ENCODE measurements at places on chromosomes 6 and 20.
A peak's percentile ranks its signal among the peaks of the same experiment; 100 is the strongest.

DNA sequence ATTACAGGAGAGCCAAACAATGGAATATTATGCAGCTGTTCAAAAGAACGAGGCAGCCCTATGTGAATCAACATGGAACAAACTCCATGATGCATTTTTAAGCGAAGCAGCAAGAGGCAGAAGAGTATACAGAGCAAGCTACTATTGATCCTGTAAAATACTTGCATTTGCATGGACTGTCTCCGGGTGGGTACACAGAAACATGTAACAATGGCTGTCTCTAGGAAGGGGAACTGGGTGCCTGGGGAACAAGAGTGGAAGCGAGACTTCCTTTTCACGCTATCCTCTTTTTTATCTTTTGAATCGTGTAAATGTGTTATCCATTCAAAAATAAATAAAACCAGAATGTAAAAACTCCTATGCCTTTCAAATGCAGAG is 93.3 kb upstream of the SIRPA start:
- no peak for DNase-seq

DNA sequence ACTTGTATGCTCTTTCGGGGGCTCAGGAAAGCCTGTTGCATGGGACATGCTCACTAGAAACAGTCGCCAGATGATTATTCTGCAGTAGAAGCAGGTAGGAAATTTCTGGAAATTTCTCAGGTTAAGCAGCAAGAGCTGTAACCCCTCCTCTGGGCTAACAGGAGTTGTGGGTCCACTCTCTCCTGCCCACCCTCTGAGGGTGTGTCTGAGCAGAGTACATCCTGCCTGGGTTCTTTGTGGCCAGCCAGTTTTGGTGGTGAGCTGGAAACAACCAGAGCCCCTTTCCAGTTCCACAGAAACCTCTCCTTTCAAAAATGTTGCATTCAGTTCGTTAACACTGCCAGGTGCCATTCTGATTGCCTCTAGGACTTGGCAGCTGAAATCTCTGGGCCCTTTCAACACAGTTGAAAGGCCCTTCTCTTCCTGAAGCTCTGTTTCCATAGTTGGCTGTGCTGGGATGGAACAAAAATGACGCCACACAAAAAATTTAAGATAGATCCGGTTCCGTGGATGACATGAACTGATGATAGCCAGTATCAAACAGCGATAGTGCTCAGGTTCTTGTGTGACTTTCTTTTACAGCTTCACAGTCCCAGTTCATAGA is 38.5 kb downstream of the PLCG1 start:
- no peak for DNase-seq

- peak; percentile 11 for DNase-seq
Observed at GRCh38 chr20:36895036-36895435, 19.1 kb downstream of the TLDC2 start.

DNA sequence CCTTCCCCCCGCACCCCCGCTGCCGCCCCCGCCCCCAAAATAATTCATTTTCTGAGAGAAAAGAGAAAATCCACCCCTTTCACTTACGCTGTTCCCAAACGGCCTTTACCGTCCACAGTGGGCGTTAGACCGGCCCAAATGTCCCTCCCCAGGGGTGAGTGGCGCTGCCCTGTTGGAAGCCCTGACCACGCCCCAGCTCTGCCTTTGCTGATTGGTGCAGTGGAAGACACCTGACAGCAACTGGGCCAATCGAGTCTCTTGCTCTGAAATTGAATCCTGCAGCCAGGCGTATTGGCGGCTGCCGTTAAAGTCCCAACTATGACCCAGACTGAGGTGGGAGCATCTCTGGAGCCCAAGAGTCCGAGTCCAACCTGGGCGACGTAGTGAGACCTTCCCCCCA is 15.7 kb downstream of the ZFP64 start:
- no peak for DNase-seq

- peak; percentile 30 for DNase-seq
Observed at GRCh38 chr6:26383624-26384417, 913 bp downstream of the BTN2A2 start.

- DNase-seq = no peak
Observed at GRCh38 chr6:119444642-119445557, 95.3 kb upstream of the MAN1A1 start.

- no peak for DNase-seq
Observed at GRCh38 chr20:45049438-45049837, 51.5 kb downstream of the KCNS1 start.

GRCh38 chr6:161271343-161272030 is 2.4 kb downstream of the AGPAT4 start:
- no peak for DNase-seq

GRCh38 chr6:95741045-95741444 is 163.7 kb downstream of the MANEA start:
- no peak for DNase-seq

- no peak for DNase-seq
Observed at GRCh38 chr6:89034586-89035251, 45.8 kb upstream of the PNRC1 start.

DNA sequence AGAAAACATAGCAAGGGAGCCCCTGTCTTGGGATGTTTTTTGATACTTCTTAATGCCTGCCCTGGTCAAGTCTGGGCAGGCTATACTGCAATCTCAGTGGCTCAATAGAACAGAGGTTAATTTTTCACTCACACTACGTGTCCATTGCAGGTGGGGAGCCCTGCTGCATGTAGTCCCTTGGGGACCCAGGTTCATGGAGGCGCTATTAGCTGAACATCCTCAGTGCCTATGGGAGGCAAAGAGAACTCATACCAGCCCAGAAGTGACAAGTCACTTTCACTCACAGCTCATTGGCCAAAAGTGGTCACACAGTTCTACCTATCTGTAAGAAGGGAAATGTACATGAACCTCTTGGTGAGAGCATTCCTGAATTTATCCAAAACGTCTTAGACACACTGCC is 23.2 kb downstream of the CGA start:
- no peak for DNase-seq

DNA sequence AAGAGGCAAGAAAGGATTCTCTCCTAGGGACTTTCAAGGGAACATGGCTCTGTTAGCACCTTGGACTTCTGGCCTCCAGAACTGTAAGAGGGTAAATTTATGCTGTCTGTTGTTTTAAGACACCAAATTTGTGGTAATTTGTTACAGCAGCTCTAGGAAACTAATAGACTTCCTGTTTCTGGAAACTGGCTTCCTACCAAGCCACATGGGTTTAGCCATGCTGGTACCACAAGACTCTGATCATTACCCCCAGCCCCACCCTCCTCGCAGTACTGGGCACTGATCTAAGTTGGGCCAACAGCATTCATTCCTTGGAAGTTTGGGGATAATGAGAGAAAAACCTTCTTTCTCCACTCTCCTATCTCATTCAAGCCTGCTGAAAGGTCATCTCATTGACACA is 109.5 kb upstream of the SMLR1 start:
- DNase-seq = no peak

- no peak for DNase-seq
Observed at GRCh38 chr6:51466427-51466826, 621.0 kb downstream of the PKHD1 start.

- DNase-seq = no peak
Observed at GRCh38 chr20:51763965-51764602, 4.1 kb downstream of the ATP9A start.

GRCh38 chr6:6516666-6517458 is 71.7 kb upstream of the LY86 start:
- peak; percentile 13 for DNase-seq

DNA sequence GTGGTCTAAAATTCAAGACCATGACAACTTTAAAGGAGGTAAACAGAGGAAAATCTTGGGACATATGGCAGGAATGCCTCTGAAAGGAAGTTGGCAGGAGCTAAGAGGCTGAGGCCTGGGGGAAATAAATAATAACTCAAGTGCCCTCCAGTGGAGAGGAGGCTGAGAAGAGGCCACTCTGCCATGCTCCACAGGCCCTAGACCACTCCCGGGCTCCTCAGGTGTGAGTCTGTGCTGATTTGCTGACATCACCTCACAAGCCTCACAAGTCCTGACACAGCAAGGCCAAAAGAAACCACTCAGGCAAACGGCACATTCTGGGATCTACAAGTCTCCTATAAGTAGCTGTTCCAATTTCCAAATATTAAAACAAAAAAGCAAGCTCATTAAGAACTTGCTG is 91.0 kb upstream of the RIPOR2 start:
- no peak for DNase-seq

DNA sequence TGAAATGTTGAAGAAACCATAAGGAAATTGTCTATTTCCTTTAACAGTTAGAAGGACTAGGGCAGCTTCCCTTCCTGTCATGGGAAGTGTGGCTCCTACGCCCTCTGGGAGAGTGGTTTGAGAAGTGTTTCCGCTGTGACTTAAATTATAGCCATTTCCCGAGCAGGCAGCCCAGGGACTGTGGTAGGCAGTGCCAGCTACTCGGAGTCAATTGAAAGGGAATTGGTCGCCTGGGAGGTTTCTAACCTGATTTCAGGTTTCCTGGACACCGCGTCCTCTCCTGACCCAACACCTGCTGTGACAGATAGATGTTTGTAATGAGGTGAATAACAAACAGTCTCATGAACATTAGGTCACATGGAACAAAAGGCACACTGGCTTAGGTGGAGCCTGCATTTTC is 256.1 kb upstream of the PLCB4 start:
- no peak for DNase-seq

DNA sequence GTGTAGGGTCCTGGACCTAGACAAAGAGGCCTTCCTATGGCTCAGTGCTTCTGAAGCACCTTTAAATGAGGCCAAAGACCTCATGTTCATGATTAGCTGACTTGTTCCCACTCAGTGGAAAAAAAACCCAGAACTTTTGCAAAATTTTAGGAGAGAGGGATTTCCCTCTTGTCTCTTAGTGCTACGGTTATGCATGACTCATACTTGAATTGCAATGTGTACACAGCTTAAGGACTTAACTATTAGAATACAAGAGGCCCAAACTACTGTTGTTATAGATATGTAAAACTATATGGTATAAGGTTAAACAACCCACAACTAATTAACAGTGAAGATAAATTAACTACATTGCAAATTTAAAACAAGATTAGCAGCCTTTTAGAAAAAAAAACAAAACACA is 32.3 kb upstream of the HLA-A start:
- DNase-seq = no peak

- DNase-seq = no peak
Observed at GRCh38 chr6:111865049-111865585, 8.1 kb downstream of the FYN start.

DNA sequence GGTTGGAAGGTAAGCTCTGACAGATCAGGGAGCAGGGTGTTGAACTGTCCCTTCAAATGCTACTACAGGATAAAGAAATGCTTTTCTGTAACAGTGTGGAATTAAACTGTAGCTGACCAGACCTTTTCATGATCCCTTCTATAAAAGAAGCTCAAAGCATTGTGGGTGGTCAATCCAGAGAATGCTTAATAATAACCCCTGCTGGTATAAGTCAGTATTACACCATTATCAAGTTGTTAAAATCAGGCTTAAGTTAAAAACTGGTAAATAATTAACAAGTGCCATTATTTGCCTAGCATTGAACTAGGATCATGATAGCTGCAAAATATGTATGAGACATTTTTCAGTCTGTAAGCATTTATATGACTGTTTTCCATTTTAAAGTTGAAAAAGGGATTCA is 468.9 kb downstream of the PKHD1 start:
- no peak for DNase-seq

DNA sequence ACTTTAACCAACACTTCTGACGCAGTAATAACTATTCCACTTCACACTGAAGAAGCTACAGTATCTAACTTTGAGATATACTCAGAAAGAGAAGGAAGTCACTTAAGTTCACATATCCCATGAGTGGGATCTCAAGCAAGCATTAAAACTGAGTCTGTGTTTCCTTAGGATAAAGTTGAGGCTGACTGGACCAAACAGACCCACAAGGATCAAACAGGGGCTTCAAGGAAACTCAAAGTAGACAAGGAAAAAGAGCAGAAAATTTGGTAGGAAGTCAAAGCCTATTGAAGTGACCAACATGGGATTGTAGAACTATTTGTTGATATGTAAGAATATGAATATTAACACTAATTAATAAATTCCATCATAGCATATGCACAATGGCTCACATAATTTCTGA is 294.9 kb downstream of the ADGB start:
- DNase-seq = no peak

- no peak for DNase-seq
Observed at GRCh38 chr20:7994809-7995208, 24.8 kb downstream of the TMX4 start.

DNA sequence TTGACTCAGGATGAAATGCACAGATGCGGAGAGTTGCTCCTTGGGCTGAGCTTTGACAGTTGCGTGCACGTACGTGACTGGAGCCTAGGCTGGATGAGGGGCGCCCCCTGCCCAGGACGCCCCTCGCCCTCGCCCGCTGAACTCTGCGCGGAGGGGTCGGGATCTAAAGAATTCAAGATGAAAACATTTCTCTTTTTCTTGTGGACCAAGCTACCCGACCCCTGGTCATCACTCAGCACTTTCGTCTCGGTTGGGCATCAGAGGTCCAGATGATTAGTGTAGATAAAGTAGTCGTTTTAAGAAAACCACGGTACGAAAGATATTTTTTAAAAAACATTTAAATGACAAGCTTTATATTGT is 700 bp downstream of the DTD1 start:
- no peak for DNase-seq

- no peak for DNase-seq
Observed at GRCh38 chr6:87341899-87342298, 2.7 kb upstream of the C6orf163 start.
